ENCODE measurements at places on chromosomes 5 and 9. TPM values are rescaled to one million over a fixed set of nuclear protein-coding genes. Genes with fewer than 3 reads are reported as not detected.

Gene STARD4
- 77.2 TPM for total RNA-seq

GRCh38 chr5:124665035-124665434, 81.4 kb downstream of the ZNF608 start:
- no peak for DNase-seq

Gene FAM81B
- 0.42 TPM for total RNA-seq

- no peak for DNase-seq
Observed at GRCh38 chr9:106726070-106726815, 136.7 kb upstream of the ZNF462 start.

Gene C5orf46
- total RNA-seq = 1.3 TPM

Gene PCDHGA7
- total RNA-seq = 6.9 TPM

DNA sequence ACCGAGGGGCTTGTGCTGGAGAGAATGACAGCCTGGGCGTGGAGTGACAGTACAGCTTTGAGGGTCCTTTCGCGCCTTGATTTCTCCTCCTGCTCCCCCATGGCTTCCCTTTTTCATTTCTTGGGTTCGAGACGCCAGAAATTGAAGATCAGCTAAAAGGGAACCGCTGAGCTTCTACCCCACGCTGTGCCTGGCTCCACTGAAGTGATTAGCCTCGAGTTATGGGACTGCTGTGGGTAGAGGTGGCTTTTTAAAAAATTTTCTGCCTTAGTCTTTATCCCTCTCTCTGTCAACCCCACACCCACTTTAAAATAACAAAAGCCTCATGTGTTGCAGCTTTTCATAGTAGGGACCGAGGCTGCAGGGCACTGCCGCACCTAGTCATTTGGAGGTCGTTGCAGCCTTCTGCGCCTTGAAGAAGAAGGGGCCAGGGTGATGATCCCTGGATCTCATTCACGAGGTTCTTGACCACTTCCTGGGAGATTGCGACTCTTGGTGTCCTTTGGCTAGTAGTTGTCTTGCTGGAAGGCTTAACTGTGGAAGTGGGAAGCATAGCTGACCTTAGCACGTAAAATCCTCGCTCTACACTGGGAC, 603 bp downstream of the PPIP5K2 start:
- DNase-seq = peak; percentile 3

Data from urinary bladder (tissue), 4 donors.